ENCODE measurements at places on chromosomes 5 and 9.

DNA sequence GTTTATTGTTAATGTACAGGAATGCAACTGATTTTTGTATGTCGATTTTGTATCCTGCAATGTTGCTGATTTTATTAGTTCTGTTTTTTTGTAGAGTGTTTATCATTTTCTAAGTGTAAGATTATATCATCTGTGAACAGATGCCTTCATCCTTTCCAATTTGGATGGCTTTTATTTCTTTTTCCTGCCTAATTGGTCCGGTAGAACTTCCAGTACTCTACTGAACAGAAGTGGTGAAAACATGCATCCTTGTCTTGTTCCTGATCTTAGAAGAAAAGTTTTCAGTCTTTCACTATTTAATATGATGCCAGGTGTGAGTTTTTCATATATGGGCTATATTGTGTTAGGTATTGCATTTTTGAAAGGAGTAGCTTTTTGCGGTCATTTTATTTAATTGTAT is 42.5 kb upstream of the ZFR start:
- DNase-seq, result no peak

- DNase-seq, result no peak
These were observed 50.5 kb downstream of the CXXC5 start for GRCh38 chr5:139698490-139699146.

DNA sequence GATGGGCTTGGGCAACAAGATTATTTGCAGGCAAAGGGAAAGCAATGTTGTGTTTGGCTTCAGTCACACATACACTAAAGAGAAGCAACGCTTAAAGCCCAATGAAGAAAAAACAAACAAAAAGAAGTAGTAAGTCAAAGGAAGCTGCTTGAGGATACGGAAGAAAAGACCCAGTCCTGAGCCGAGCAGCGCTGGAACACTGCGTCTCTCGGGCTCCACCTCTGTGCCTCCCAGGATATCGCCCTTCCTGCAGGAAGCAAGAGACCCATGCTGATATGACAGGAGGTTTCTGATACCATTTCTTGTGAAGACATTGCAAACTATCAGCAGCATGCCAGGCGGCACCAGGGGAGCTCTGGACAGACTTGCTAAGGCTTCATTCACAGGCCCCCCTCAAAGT is 9.9 kb downstream of the GNAQ start:
- no peak for DNase-seq

- peak; percentile 16 for DNase-seq
These were observed 8.8 kb upstream of the C5orf15 start for GRCh38 chr5:133977161-133977787.

- DNase-seq, result no peak
These were observed 45.7 kb downstream of the DUSP1 start for GRCh38 chr5:172725273-172725672.

DNA sequence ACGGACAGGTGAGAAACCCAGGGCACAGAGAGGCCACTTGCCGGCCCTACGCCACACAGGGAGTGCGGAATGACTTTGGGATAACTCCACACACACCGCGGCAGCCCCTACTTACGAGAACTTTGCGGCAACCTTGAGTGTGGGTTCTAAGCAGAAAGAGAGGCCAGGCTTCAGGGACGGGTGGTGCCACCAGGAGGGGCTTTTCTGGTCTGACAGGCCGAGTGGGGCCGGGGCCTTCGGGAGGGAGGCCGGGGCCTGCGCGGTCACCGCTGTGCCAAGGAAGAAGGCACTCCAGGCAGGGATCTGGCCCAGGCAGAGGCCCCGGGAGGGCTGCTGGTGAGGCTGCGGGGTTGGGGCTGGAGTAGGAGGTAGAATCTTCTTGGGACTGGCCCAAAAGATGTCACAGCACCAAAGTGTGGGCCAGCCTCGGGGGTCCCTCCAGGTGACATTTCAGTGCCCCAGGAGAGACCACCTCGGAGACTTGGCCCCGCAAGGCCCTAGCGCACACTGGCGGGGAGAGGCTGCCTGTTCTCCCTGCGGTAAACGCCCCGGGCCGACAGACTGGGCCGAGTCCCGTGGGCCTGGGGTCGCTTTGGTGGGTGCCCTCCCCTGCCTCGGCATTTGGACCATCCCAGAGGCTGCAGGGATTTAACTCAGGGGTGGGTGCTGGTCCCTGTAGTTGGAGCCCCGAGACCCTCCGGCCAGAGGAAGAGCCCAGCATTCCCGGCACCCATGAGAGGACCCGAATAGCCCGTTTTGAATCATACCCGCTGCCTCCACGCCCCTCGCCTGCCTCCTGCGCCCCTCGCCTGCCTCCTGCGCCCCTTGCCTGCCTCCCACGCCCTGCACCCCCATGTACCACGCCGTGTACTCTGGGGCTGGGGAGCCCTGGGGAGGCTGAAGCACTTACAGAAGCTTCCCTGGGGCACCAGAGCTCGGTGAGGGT is 9.0 kb upstream of the RNU6ATAC start:
- DNase-seq, result no peak

DNA sequence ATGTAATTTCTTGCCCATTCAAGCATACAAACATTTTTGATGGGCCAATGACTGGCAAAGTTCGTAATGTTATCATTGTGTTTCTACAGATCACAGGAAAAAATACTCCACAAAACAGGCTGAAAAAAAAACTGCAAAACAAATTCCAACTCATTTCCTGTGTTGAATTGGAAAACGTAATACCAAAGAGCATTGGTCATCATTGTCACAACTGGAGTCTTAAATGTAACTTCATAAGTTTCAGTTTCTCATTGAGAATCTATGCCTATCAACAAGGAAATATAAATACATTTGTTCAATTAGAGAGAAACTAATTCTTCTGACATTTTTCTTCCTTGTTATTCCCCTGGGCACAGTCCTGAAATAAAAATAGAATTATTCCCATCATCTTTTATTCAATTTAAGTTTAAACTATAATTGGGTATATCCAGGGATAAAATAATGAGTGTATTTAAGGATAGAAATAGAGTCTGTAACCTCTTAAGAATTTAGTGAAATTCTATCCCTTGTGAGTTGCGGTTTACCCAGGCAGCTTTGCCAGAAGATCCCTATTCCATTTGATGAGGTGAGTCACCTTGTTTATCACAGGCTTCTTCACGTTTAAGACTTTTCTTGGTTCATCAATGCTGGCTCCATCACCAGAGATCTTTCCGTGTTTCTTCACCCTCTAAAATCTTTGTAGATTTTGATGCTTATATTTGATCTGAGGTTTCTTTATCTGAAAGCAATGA is 112.7 kb upstream of the ITGA1 start:
- DNase-seq, result no peak

DNA sequence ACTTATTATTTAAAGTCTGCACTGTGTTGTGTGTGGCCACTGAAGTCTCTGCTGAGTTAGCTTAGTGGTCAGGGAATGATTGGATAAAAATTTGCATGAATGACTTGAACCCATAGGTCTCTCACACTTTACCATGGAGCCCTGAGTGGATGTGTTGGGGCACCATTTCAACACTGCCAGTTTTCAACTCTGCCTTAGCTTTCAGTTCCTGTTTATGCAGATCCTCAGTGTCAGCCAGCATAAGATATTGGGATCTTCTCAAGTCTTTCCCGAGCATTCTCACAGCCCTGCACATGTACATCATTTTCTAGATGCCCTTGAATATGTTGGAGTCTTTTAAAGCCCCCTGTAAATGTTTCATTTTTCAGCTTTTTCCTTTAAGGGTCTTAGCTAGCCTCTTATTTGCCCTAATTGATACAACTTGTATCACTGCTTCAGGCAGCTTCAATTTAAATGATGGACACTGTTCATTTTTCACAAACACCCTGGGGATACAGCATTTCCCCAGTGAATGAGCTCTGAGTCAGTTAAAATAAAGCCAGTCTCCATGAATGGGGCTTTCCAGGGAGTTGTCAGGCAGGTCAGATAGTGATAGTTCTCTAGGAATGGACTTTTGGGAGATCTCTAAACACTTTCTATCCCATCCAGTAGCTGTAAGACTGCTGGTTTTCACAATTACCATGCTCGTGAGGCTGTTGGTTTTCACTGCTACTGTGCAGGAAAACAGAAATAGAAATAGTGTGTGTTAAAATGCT is 211.9 kb upstream of the PAPPA start:
- DNase-seq, result no peak

DNA sequence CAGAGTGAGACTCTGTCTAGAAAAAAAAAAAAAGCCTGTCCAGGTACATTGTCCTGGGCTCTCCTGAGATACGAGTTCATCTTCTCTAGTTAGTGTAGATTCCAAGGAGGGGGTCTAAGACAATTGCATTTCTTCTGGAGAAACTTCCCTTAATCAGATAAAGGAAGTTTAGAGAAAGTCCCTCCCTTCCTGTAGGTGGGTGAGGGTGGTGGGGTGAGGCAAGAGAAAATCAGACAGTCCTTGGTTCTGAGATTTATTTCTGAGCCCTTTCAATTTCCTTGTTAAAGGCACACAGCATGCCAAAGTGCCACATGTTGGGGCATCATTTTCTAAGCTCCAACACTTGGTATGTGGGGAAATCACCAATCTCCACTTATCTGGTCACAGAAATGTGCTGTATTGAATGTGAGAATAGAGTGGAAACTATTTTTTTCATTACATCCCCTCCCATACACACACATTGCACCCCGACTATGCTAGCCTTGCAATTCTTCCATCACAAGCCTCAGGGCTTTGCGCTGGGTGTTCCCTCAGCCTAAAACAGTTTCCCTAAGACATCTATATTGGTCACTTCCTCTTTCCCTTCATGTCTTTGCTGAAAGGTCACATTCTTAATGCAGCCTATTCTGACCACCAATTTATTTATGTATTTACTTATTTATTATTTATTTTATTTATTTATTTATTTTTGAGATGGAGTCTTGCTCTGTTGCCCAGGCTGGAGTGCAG is 5.1 kb upstream of the TUT7 start:
- no peak for DNase-seq

- DNase-seq, result no peak
These were observed 150.2 kb upstream of the PAPPA start for GRCh38 chr9:116003397-116003796.

- DNase-seq, result no peak
These were observed 64.7 kb upstream of the SPOCK1 start for GRCh38 chr5:137563646-137564397.

- no peak for DNase-seq
These were observed 123.7 kb upstream of the ANKH start for GRCh38 chr5:14995229-14995628.

All from NCI-H1092 (cell line).